GM12892 (cell line): ENCODE measurements at places on chromosomes 1 and 21.

- no peak for DNase-seq
Observed at GRCh38 chr1:1162597-1163537, 10.8 kb upstream of the TTLL10 start.

- no peak for DNase-seq
Observed at GRCh38 chr1:243422362-243422761, 166.5 kb downstream of the SDCCAG8 start.

GRCh38 chr1:59657873-59658465 lies 156.8 kb upstream of the HOOK1 start:
- DNase-seq = no peak

DNA sequence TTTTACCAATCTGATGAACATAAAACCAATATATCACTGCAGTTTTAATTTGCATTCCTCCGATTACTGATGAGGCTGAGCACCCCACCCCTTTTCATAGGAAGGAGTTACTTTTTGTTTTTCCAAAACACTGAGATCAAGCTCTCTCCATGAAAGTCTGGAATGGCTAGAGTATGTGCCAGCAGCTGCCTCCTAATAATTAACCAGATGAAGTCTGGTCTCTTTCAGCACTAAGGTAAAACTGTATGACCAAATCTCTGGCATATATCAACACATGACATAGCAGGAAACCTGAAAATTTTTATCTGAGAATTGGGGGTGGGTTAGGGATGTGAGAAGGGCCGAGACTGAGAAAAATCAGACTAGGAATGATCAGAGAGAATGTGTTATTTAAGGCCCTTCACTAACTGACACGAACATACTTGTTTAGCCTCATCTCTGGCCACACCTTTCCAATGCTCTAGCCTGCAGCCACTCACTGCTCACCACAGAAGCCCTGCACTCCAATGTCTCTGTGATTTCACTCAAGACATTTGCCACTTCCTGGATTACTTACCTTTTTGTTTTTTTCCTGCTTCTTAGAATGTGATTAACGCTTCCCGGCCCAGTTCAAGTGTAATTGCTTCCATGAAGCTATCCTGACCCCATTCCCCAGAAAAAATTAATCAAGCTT lies 34.7 kb downstream of the WASF2 start:
- DNase-seq = no peak

DNA sequence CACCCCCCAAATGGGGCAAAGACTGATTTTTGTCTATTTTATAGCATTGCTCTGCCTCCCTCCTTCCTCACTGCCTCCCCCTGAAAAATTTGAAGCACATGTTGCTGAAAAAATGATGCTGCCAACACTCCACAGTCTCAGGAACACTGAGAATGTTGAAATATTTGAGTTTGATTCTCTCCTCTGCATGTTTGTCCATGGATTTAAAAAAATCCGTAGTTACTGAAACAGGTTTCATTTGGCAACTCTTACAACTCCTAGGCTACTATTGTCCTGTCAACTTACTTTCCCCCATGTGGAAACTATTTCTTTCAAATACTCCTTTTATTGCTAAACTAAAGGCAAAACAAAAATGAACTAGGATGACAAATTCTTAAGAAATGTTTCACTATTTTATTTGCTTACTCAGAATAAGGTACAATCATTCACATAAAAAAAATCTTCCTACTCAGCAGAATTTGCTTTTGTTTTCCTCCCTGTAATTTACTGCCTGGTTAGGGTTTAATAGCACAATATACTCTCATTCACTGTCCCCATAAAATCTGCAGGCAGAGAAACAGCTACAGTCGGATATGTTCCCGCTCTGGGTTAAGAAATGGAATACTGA lies 50.2 kb downstream of the C21orf91 start:
- no peak for DNase-seq

GRCh38 chr1:168236836-168237611 lies 11.2 kb downstream of the SFT2D2 start:
- DNase-seq = no peak

DNA sequence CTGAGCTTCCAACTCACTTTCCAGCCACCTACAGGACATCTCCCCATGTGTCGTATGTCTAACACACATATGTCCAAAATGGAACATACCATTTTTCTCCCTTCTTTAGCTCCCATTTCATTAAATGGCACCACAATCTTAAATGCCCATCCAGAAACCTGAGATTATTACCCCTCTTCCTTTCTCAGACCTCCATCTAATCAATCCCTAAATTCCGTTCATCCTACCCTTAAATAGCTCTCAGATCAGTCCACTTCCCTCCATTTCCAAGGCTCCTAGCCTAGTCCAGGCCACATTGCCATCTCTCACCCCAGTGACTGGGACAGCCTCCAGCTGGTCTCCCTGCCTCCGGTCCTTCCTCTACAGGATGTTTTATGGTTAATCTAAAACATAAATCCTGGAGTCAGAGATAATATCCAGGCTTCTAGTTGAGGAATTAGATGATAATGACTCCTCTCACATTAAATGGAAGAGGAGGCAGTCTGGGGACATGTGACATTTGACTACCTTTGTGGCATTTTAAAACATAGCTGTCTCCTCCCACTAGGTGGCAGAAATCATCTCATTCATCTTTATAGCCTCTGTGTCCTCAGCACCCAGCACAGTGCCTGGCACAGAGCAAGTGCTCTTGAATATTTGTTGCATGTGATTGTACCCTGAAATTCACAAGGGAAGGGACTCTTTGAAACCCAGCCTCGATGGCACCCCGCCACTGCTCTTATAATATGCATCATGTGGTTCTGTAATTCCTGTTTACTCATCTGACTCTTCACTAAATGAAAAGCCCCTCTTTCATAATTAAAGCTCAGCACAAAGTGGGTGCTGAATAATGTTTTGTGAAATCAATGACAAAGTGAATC lies 102.3 kb downstream of the TMEM53 start:
- DNase-seq = no peak

DNA sequence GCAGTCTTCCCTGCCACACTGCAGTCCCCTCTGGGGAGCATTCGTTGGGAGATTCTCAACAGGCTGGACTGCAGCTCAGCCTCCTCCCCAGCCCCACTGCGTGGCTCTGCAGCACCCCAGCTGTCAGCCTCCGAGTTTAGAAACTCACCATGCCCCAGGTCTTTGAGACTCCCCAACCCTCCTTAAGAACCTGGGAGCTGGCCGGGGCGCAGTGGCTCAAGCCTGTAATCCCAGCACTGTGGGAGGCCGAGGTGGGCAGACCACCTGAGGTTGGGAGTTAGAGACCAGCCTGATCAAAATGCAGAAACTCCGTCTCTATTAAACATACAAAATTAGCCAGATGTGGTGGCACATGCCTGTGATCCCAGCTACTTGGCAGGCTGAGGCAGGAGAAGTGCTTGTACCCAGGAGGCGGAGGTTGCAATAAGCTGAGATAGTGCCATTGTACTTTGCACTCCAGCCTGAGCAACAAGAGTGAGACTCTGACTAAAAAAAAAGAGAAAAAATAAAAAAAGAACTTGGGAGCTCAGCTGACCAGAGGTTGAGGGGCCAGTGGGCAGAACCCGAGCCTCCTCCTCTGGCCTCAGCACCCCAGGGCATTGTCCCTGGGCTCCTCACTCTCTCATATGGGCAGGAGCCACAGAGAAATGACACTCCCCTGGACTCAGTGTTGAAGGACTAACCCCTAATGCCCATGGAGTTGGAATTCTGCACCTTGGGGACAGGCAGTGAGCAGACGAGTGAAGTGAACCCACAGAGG lies 5.6 kb downstream of the OLIG2 start:
- no peak for DNase-seq

GRCh38 chr1:214761030-214761429 lies 158.0 kb downstream of the CENPF start:
- no peak for DNase-seq

GRCh38 chr1:104932030-104932915 lies 1182.6 kb downstream of the AMY1C start:
- no peak for DNase-seq

GRCh38 chr1:20279509-20279908 lies 11.2 kb upstream of the VWA5B1 start:
- no peak for DNase-seq

DNA sequence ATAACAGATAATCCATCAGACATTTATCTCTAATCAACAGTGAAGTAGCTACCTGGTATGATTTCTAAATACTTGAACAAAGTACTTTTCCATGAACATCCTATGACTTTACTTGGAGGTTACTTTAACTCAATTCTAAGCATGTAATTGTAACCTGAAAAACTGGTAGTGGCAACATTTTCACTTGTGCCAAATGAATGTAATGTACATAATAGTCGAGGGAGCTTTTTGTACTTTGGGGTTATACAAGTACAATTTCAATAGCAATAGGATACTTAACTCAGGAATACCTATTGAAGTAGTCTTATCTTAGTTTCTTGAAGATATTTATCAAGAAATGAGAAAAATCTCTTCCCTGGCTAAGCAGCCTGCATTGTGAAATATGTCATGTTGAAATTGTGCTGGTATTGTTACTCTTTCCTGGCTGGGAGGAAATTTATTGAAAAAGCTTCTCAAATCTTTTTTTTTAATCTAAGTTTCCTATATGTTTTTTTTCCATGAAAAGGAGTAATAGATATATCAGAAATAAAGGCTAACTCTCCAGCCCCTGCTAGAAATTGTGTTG lies 33.7 kb upstream of the CACYBP start:
- DNase-seq = no peak

DNA sequence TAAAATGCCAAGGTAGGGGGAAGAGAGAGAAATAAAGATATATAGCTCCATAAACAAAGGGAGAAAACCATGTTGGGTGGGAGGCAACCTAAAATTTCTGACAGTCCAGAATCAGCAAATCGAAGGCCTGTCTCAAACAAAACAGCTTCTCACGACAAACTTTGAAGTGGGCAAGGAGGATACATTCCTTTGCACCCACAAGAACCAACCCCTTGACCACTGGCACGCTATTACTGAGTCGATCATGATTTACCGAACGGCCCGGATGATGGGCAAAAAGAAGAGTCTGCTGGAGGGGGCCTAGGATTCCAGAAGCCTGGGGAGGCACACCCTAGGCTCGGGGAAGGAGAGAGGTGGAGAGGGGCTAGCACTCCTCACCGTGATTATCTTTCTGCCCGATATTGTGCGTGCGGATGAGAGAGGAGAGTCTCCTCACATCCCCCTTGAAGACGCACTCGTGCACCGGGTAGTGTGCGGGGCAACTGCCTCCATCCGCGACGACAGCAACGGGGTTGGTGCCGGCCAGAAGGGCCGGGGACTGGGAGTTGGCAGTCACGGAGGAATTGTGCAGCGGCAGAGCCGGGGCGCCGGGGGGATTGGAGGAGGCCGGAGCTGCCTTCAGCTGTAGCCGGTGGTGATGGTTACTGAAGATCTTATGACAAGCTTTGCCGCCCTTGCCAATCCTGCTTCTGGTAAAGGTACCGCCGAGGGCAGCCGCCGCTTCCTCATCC lies 756 bp downstream of the ANKRD13C start:
- no peak for DNase-seq

GRCh38 chr21:43613755-43614638 lies 45.3 kb downstream of the HSF2BP start:
- peak; percentile 34 for DNase-seq

DNA sequence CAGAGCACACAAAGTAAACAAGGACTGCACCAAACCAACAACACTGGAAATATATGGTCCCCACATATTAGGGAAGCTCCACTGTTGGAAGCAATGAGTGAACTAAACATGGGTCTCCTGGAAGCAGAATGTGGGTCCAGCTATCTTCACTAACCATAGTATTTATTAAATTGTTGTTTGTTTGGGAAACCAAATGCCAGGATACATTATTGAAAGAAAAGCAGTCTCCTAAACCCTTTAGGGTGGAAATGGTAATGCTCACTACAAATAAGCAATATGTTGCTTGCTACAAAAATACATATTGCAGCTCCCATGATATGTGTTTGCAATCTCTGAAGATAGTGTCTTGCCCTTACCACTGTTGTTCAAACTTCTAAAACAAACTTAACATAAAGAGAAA lies 2.2 kb downstream of the NEGR1 start:
- no peak for DNase-seq

- DNase-seq = no peak
Observed at GRCh38 chr1:157819896-157820295, at the start of gene FCRL1. Gene FCRL1 (minus strand): TSS chr1:157820120. CDS start chr1:157820037, 83 bp downstream.
